ENCODE measurements at places on chromosomes 5 and 9.
A peak's percentile ranks its signal among the peaks of the same experiment; 100 is the strongest.

DNA sequence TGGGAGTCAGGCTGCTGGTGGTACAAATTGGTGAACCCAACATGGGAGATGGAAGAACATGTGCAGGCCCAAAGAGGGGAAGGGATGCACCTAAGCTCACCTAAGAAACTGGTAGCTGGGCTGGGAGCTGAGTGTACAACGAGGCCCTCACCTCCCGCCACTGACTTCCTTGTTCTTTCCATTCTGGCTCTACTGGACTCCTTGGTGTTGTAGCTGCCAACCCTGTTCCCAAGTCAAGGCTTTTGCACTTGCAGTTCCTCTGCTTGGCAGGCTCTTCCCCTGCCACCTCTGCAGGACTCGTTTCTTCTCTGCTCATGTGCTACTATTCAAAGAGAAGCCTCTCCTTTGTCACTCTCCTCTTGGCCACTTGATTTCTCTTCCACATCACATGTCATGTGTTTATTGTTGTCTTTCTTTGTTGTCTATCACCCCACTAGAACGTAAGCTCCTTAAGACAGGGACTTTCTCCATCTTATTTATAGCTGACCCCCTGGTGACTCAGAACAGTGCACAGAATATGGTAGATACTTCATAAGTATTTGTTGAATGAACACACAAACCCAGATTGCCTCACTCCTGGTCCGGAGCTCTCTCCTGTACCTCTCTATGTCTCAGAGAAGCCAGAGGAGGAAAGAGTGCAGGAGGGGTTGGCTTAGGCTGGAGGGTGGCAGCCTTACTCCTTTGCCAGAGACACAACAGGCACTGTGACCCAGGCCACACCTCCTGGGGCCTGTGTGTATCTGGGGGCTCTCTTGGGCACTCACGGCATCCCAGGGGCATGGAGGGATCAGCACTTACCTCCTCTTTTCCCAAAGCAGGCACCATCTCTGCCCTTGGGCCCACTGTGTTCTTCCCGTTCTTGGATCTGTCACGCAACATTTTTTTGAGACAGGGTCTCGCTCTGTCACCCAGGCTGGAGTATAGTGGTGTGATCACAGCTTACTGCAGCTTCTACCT lies 5.2 kb upstream of the SPINK4 start:
- no peak for DNase-seq

GRCh38 chr5:117800261-117800660 lies 1188.1 kb downstream of the DTWD2 start:
- DNase-seq: no peak

DNA sequence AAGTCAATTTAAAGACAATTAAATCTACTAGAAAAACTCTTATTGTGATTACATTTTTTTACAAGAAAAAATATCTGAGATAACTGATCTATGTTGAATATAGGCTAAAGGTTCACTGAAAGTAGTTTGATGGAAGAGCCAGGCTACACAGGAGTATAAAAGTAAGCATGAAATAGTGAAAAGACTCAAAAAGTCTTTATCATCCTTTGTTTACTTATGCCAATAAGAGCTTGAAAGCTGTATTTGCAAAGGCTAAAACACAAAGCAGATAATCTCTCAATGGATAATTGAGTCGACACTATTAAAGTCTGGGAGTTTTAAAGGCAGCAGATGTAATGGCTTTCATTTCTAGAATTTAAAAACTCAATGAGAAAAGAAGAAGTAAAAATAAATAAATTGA lies 42.0 kb downstream of the SSBP2 start:
- DNase-seq: no peak

DNA sequence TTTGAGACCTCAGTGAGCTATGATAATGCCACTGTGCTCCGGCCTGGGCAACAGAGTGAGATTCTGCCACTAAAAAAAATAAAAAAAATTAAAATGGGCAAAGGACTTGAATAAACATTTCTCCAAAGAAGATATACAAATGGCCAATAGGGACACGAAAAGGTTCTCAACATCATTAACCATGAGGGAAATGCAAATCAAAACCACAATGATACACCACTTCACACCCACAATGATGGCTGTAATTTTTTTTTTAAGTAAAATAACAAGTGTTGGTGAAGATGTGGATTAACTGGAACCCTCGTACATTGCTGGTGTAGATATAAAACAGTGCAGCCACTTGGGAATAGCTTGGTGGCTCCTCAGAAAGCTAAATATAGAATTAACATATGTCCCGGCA lies 68.0 kb downstream of the SIL1 start:
- DNase-seq: no peak

DNA sequence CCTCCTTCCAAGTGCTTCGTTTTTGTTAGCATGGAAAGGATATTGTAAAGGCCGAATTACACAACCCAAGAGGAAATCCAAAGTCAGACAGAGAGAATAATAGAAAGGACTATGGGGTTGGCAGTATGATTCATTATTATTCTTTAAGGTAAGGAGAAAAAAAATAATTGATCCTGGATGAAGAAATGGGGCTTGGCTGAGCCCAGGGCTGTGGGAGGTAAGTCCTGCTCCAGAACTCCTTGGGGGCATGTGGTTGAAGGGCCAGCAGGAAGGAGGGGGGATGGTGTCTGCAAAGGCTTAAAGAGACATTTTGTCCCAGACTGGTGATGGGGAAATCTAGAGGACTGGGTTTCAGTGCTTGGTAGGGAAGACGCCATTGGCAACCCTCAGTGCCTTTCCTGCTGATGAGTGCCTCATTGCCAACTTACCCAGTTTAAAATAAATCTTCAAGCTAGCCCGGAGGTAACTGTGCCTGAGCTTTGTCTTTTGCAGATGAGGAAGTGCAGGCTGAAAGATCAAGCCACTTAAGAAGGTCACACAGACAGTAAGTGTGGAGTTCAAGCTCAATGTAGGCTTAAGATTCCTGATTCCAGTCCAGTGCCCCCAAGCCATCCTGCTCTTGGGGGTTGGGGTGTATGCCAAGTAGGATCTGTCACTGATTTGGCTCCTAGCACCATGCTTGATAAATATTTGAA lies 30.2 kb downstream of the FOXI1 start:
- no peak for DNase-seq

GRCh38 chr5:64637837-64638443 lies 52.4 kb upstream of the SHISAL2B start:
- no peak for DNase-seq

DNA sequence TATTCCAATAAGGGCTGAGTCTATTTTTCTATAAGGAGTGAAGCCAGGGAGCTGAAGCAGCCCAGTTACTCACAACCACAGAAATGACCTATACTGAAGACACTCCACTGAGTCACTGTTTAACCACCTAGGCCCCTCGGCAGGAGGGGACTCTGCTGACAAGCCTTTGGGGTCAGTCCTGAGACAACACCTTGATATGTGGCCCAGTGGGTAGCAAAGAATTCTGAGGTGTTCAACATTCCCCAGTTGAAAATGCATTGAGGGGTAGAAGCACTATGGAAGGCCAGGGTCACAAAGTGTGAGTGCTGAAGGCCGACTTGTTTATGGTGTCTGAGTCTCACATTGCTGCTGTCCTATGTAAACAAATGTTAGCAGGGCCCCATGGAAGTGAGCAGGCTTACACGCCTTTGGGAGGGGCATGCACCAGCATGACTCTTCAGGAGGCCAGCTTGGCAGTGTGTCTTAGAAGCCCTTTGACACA lies 112.6 kb upstream of the NFIL3 start:
- DNase-seq: no peak

- DNase-seq: peak; percentile 45
Observed at GRCh38 chr5:111756581-111757354, at the start of gene NREP. TSS of gene NREP (minus strand) at chr5:111757194. CDS start at chr5:111755772, 1,422 bp downstream.

DNA sequence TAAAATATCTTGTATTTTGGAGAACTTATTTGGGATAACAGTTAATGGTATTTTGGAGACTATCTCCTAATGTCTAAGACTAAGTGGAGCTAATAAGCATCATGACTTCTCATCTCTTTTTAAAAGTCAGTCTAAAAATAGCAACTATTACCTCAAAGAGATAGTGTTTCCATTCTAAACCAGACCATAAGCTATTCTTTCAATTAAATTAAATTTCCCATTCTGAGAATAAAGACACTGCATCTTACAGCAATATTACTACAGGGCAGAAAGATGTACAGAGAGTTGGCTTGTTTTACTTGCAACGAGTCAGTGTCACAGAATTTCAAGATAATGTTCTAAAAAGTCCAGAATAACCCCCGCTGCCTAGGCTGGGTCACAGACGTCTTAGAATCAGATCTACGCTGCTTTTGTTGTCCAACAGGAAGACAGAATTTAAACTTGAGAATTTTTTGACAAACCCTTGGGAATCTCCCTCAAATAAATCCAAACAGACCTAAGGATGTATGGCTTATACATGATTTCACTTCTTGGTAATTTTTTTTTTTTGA lies 98.9 kb downstream of the USP20 start:
- DNase-seq: no peak

DNA sequence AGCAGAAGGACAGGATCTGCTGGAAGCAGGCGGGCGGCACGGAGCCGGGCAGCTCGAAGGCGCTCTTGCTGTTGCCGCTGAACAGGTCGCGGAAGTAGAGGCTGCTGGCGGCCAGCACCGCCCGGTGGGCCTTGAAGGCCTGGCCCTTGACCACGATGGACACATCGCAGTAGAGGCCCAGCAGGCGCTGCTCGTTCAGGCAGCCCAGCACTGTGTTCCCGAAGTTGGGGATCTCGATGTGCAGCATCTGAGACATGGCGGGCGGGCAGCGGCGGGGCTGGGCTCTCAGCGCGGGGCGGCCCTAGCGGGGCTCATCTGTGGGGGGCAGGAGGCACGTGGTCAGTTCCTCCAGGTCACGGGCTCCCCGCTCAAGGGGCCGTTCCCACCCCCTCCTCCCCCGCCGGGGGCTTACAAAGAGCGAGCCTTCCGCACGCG lies 44.8 kb downstream of the NACC2 start:
- DNase-seq: no peak

DNA sequence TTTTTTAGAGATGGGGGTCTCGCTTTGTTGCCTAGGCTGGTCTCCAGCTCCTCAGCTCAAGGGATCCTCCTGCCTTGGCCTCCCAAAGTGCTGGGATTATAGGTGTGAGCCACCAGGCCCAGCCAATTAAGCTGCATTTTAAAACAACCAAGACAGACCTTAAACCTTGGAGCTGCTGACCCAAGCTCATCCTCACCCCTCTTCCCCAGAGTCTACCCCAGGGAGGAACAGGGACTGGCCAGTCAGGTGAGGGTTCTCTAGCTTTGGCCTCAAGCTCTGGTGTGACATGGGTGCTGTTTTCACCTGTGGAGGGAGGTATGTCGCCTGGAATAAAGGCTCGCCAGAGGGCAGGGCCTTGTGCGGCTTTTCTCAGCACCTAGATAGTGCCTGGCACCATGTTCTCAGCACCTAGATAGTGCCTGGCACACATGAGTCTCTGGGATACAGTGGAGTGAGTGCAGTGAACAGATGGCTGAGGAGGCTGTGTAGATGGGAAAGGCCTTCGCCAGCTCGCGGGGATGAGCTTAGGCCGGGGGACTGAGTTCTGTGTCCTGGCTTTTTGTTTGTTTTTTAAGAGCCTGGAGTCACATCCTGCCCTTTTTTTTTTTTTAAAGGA lies 7.4 kb downstream of the CDK9 start:
- DNase-seq: no peak

GRCh38 chr5:143775258-143775657 lies 36.7 kb upstream of the HMHB1 start:
- DNase-seq: no peak

DNA sequence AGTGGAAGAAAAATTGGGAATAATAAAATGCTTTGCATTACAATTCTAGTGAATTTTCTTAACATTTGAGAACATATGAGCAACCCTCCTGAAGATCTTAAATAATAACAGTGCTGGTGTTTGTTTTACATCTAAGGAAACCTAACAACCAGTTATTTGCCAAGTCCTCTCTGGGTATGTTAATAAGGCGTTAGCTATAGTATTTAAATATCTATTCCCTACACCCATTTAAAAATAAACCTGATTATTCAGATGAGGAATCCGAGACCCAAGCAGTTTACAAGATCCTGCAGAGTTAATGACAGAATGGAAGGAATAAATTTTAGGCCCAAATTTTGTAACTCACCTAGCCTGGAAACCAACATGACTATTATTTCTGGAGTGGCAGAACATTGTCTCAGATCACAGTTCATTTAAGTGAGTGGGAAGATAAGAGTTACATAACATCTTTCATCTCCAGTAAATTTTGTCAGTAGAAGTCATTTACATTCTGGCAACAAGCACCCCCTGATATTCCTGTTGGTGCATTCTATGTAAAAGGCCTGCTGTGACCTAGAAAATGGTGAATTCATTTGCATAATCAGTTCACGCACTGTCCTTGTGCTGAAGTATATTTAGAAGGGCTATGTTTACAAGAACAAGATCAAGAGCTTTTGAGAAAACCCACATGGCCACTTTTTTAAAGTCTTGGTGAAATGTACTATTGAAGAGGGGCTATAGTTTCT lies 148.2 kb downstream of the COX7C start:
- DNase-seq: no peak

GRCh38 chr5:165735388-165735787 lies 2230.0 kb downstream of the MAT2B start:
- no peak for DNase-seq

DNA sequence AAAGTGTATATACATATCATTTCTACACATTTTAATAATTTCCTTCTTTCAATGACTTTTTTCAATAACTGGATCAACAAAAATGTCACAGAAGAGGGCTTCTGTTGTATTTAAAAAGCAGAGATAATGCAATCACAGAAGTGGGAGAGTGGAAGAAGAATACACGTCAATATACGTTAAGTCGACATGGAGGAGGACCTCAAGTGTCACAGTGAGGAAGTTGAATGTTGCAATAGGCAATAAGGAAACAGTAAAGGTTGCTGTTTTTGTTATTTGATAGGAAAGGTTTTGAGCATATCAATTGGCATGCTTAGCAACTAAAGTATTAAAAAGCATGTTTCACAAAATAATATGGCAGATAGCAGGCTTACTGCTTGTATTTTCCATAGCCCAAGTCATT lies 184.0 kb upstream of the NR4A3 start:
- DNase-seq: no peak

- no peak for DNase-seq
Observed at GRCh38 chr9:71853084-71853483, 57.9 kb downstream of the ABHD17B start.

GRCh38 chr5:132951897-132952296 lies 11.5 kb downstream of the AFF4 start:
- DNase-seq: no peak

DNA sequence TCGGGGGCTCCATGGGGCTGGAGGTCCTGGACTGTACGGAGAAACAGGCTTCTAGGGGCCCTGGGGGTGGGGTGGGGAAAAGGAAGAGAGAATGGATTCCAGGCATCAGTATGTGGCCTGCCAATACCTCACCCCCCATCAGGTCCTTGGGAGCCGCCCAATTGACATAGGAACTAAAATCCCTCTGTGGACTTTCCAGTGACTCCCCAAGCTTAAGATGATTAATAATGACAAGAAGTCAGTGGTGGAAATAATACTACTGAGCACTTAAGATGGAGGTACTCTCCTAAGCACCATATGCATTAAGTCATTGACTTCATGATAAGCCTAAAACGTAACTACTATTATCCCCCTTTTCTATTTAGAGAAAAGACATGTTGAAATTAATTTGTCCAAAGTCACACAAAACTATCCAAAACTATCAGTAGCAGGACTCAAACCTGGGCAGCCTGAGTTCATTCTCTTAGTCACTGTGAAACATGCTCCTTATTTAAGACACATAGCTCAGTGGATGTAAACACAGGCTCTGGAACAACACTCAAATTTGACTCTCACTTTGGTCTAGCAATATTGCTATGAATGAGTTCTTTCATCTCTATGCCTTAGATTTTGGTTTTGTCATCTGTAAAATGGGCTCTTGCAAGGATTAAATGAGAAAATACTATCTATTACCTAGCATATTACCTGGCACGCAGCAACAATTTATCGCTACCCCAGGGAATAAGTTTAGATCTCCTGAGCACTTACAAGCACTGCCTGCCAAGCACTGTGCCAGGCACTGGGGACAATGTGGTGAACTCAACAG lies 9.5 kb downstream of the SPRY4 start:
- no peak for DNase-seq

- DNase-seq: no peak
Observed at GRCh38 chr5:129459777-129460671, at the start of gene ADAMTS19. TSS of gene ADAMTS19 (plus strand) at chr5:129460298. CDS start at chr5:129460392, 94 bp downstream.
